Activated naive CD4-positive, alpha-beta T cell (primary cell): ENCODE measurements at places on chromosomes 7 and 10.

- DNase-seq, result no peak
Measured at GRCh38 chr10:93867525-93867924, 26.3 kb upstream of the SLC35G1 start.

DNA sequence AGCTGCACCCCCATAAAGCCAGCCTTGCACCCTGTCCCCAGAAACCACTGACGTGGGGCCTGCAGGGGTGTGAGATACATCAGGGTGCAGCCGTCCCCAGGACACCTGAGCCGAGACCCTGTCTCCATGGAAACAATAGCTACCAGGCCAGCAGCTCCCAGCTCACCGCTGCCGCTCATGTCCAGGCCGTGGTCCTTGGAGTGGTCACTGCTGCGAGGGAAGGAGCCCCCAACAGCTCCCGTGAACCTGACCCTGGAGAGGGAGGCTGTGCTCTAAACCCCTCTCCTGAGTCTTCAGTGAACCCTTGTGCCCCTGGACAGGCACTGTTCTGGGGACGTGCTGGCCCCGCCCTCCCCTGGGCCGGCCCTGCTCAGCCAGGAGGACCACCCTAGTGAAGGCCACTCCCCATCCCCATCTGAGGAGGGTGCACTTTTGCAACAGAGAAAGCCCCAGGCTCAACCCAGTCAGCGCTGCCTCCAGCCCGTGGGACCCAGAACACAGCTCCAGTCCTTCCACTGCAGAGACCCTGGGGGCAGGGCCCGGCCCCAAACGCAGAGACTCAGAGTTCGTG is 19.6 kb upstream of the INPP5A start:
- DNase-seq, result no peak

DNA sequence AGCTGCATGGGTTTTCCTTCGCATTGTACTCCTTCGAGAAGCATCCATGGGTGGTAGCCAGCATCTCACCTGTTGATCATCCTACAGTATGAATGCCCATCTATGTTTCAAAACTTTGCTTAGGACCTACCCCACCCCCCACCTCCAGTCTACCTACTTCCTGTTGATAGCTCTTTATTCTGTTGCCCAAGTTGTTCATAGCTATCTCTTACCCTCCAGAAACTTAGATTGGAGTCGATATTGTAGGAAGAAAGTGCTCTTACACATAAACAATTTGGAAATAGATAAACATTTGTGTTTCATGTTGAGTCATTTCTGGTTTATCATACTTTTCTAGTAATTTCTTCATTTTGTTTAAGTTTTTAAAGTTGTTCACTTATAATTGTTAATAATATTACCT is 90.1 kb downstream of the FAS start:
- DNase-seq, result no peak

GRCh38 chr7:71488308-71488707 is 356.4 kb downstream of the GALNT17 start:
- no peak for DNase-seq

- DNase-seq, result no peak
Measured at GRCh38 chr7:19215412-19215811, 70.2 kb upstream of the FERD3L start.

GRCh38 chr7:101154693-101155102 is 422 bp downstream of the AP1S1 start:
- DNase-seq, result no peak

DNA sequence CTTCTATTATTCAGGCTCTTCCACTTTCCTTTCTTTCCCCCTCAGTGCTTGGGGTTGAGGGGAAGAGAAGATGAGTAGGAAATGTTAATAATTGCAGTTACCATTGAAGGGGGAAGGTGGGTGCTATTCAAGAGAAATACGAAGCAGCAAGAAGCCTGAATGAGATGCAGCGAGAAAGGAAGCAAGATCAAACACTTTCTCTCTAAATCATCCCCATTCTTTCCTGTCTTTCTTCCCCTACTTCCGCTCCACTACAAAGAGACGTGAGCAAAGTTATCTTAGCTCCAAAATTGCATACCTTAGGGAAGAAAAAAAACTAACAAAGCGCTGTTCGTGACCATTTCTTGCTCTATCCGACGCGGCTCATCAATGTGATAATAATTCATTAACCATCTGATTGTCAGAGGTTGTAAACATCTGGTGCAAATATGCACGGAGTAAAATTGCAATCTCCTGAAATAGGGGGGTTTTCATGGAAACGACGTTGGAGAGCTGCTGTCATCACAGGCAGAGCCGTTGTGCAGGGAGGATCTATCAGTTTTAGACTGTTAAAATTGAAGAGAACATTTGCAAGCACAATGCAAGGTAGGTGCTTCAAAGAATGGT is 15.2 kb upstream of the PARD3 start:
- no peak for DNase-seq

GRCh38 chr10:112875476-112876267 is 74.4 kb upstream of the TCF7L2 start:
- DNase-seq, result no peak

- DNase-seq, result no peak
Measured at GRCh38 chr7:30682212-30683083, at the start of gene CRHR2. Gene CRHR2 (minus strand): TSS chr7:30682456. CDS start chr7:30682280, 176 bp downstream.

DNA sequence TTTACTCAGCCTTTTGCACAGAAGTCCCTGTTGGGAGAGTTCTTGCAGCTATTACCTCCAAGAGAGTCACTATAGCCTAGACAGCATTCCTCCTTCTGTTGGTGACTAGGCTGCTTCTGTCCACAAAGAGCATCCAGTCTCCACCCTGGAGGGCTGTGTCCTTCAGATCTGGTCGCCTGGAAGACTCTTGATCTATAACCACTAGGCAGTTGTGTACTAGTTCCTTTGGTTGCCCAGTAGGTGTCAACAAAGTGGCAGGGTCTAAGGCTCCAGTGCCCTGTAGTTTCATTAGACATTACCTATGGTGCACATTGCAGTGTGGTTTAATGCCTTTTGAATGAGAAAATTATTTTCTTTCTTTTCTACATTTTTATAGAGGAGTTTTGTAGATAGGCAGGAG is 11.3 kb upstream of the AKR1C2 start:
- DNase-seq, result no peak

GRCh38 chr7:103113164-103113563 is 35.7 kb downstream of the NAPEPLD start:
- DNase-seq, result no peak

DNA sequence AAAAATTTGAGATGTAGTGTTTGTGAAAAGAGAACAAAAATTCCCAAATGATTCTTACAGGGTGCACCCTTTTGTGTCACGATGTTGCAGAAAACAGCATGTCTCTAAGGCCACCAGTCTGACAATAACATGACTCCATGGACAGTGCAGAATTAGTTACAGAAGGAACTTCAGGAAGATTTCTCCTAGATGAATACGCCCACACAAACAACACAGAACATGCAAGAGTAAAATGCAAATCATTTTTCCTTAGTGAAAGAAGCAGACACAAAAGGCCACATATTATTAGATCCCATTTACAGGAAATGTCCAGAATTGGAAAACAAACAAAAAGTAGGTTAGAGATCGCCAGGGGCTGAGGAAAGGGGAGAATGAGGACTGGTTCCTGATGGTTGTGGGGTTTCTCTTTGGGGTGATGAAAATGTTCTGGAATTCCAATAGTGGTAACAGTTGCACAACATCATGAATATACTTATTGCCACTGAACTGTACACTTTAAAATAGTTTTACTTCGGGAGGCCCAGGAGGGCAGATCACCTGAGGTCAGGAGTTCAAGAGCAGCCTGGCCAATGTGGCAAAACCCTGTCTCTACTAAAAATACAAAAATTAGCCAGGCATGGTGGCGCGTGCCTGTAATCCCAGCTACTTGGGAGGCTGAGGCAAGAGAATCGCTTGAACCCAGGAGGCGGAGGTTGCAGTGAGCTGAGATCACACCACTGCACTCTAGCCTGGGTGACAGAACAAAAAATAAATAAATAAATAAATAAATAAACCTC is 10.2 kb downstream of the ZC3HAV1 start:
- no peak for DNase-seq

- no peak for DNase-seq
Measured at GRCh38 chr7:85711894-85712293, 525.0 kb upstream of the SEMA3D start.

DNA sequence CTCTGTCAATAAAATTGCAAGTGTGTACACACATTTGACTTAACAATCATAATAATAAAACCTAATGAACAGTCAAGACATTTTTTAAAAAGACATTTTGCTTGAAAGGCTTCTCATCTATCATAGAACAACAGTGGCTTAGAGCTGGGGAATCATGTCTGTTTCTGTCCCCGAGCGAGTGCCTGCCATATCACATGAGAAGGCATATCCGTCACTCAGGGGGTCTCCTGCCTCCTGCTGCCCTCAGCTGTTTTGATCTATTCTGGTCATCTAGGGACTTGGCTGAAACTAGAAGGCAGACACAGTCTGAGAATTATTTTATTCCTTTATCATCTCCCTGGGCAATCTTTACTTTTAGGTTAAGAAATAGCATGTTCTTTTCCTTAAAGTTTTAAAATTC is 278.7 kb upstream of the KLF6 start:
- no peak for DNase-seq

DNA sequence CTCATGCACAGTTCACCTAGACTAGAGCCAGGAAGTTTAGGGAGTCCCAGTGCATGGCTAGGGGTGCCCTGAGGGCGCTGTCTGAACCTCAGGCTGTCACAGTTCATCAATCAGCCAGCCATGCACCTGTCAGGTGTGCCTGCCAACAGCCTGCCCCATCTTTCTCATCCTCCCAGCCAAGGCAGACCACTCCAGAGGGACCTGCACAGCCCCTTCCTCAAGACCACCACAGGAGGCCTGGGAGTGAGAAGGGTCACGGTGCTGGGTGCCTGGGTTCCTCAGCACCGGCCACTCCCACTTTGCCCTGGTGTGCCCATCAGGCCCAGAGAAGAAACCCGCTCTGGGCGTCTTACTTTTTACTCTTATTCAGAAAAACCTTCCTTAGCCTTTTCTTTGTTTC is 8.4 kb downstream of the ATP6V1F start:
- DNase-seq, result no peak

- DNase-seq, result no peak
Measured at GRCh38 chr10:129911451-129912165, 52.5 kb downstream of the EBF3 start.

GRCh38 chr7:48144291-48144768 is 26.9 kb upstream of the ABCA13 start:
- no peak for DNase-seq

DNA sequence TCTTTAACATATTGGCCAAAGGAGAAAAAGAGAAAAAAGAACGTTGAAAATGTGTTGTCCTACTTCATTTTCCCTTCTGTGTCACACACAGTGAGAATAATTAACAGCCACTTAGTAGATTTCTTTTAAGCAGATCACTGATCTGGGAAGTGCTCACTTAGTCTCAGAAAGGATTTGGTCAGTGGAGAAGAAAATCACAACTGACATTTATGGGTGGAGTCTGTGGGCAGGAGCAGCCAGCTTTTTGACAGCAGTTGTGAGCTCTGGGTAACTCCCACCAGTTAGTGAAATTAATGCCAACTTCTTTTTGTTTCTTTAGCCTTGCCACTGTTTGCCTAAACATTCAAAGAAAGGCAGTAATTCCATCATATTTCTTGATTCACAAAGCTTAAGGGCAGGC is 49.7 kb downstream of the CDK14 start:
- no peak for DNase-seq

DNA sequence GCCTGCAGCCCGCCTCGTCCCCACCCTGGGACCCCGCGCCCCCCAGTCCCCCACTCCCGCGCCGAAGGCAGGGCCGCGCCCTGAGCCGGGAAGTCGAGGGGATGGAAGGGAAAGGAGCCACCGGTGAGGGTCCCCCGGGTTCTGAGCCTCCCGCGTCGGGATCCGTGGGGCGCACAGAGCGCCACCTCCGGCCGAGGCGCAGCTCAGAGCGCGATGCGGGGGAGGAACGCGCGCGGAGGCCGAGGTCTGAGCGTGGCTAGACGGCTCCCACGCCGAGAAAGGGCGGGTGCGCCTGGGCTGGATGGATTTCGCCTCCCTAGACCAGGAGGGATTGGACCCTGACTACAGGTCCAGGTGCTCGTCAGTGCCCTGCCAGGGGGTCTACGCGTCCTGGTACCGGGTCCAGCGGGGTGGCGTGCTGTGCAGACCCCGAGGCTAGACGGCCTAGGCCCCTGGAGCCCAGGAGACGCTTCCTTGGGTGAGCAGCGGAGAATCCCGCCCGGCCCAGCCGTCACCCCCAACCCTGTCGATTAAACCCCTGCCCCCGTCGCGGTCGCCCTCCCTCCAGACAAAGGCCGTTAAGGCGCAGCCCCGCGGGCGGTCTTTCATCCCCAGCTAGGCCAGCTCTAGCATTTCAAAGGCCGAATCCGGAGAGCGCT is 986 bp upstream of the PDGFA start:
- no peak for DNase-seq

- DNase-seq, result no peak
Measured at GRCh38 chr7:25940086-25940906, 211.7 kb upstream of the NFE2L3 start.

- no peak for DNase-seq
Measured at GRCh38 chr7:87146740-87147386, 5.4 kb upstream of the DMTF1 start.

DNA sequence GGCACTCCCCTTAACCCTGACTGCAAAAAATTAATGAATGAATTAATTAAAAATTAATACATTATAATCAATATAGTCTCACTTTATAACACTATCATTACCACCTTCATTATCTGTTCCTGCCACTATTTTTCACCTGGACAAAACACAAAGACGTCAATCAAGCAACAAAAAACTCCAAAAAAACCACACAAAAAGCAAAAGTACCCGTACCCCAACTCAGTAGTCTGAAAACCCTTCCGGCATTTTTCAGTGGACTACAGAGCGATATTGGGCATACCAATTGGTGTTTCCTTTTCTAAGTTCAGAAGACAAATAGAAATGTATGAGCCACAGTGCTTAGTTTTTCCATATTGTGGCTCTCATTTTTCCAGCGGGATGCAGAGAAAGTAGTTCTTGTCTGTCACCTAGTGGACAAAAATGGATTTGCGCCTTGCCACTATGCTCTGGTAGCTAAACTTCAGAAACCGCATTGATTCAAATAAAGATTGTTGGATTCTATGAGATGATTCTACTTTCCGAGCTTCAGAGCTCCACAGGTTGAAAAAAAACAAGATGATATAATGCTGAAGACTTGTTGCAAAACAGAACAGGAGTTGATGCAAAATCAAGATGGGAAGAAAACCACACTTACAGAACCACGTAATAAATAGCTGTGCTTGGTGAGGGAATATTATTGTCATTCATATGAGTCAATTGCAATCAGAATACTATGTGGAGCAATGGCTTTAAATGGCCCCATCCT is 50.6 kb upstream of the ITGB1 start:
- DNase-seq, result peak; percentile 13

- DNase-seq, result no peak
Measured at GRCh38 chr10:35059481-35059880, 30.7 kb downstream of the CUL2 start.

DNA sequence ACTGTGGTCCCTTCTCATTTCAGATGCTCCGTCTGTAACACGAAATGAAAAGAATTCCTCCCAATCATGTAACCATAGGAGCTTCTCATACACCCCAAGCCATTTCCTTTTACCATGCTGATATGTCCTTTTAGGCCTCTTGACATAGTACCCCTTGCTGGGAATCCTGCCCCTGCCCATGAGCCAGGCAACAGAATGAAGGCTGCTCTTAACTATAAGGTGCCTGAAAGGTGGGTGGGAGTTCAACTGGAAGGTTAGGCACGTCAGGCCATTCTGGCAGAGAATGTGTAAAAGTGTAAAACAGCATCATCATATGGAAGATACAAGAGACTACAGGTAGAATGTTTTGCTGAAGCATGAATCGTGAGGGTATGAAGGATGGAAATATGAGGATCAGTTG is 22.5 kb downstream of the IL2RA start:
- no peak for DNase-seq
